ENCODE measurements at places on chromosomes 3 and 15.

DNA sequence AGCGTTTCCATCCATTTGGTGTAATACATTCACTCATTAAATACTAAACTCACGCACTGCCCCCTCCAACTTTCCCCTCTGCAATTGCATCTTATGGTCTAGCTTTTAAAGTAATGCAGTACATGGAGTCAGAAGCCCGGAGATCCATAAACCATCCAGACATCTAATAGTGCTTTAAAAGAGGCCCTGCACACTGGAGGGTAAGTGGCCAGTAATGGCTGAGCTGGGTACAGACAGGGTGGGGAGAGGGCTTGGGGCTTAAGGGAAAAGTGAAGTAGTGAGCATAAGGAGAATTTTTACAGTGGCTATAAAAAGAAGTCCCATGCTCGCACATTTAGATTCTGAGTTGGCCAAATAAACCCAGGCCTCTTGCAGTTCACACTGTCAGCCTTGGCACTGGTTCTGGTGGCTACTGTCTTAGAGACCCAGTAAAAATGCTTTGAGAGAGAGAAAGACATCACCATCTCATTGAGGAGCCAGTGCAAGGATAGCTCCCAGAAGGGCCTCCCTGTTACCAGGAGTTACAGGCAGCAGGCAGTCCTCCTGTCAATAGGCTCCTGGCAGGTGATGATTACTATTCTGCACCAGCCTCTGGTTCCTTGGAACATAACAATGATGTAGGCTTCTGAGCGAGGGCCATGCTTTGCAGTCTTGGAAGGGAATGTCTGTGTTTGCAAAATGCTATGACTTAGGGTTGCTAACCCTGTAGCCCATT lies 112.6 kb upstream of the NEO1 start:
- DNase-seq = no peak

GRCh38 chr15:68051109-68051508 lies 3.0 kb upstream of the PIAS1 start:
- DNase-seq = no peak

DNA sequence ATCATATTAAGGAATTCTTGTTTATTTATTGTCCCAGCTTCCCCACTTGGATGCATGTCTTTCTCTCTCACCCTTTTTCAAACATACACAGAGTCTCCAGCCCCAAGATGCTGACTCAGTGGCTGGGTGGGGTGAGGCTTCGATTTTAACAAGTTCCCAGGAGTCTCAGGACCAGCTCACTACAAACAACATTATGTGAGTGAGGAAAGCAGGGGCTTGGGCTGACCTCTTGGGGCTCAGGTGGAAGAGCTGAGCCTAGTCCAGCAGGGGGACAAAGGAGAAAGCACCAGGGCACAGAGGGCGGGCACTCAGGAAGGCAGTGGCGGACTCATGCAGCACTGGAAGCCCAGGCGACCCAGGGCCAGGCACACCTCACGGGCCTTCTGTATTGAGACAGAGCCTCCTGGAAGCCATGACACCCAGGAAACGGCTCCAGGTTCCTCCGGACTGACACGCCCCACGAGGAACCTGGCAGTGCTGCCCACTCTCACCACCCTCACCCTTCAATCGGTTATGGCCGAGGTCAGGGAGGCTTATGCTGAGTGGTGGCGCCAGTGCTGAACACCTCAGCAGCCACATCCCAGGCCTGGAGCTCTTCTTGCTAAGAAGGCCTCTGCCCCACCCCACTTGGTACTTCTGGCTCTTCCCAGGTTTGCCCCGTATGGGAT lies 97.4 kb downstream of the LRIG1 start:
- no peak for DNase-seq

GRCh38 chr3:156665291-156665690 lies 9.1 kb upstream of the TIPARP start:
- DNase-seq = no peak

DNA sequence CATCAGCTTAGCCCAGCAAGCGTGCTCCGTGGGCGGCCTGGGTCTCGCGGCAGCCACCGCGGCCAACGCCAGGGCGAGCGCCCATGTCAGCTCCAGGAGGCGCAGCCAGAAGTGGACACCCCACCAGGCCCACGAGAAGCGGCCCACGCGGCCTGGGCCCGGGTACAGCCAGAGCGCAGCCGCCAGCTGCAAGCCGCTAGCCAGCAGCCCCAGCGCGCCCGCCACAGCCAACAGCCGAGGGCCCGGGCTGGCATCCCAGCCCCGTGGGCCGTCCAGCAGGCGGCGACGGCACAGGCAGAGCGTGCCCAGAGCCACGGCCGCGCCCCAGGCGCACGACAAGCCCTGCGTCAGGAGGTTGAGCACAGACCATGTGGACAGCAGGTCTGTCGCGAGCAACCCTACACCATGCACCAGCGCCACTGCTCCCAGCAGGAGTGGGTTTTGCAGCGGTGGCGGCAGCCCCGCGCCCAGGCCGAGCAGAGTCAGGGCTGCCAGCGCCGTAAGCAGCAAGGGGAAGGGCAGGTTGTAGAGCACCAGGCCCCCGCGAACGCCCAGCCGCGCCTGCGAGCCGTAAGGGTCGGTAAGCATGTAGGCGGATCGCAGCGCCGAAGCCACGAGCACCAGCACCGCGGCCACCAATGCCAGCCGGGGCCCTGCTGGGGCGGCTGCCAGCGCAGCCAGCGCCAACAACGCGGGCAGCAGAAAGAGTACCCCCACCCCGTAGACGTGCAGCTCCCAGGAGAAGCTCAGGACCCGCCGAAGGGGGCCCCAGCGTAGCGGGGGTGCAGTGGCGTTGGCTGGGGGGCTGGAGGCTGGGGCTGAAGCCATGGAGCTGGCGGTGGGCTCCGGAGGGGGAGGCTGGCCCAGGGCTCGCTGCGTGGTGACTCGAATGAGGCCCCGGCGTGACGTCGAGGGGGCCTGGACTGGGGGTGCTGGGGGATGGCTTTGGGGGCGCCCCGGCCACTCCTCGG lies 4.9 kb downstream of the PRRT3 start:
- DNase-seq = peak; percentile 76

GRCh38 chr3:47890126-47890827 lies 87.3 kb downstream of the DHX30 start:
- no peak for DNase-seq

GRCh38 chr3:82462977-82463376 lies 701.5 kb upstream of the GBE1 start:
- DNase-seq = no peak

GRCh38 chr3:119437691-119438258 lies 25.6 kb downstream of the TMEM39A start:
- DNase-seq = no peak

GRCh38 chr3:30598668-30599545 lies 7.5 kb upstream of the TGFBR2 start:
- no peak for DNase-seq

DNA sequence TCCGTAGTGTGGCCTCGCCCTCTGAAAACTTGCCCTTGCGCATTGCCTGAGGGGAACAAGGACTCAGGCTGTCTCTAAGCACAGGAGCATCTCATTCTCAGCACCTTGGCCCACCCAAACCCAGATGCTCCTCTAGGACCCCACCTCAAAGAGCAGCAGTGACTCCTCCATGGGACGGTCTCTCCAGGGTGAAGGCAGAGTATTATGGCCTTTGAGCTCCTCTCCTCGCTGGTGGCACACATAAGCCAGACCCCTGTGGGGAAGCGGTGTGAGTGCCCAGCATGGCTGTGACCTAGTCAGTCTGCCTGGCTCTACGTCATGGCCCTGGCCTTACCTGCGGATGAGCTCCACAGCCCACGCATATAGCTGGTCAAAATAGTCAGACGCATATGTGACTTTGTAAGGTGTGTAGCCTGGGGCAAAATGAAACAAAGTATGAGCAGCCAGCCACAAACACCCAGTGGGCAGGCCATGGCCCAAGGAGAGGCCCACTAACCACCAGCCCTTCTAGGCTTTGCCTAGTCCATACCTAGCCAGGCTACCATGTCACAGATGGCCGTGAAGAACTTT lies 4.4 kb downstream of the QARS1 start:
- DNase-seq = no peak

- DNase-seq = no peak
Measured at GRCh38 chr3:107775974-107776373, 253.2 kb downstream of the BBX start.

DNA sequence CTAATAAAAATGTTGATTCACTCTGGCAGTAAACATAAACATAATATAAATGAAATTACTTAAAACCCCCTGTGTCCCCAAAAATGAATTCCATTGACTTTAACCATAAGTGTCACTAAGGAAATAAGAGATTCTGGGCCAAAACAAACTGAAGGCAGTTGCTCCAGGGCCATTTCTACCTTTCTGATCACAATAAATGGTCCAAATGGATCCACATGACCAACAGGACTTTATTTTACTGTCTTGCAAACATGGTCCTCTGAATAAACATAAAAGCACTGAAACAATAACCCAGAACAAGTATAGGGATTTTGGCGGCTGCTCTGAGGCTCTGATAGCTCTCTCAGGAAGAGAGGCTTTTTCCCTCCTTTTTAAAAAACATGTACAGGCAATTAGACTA lies 77.3 kb downstream of the ETFA start:
- no peak for DNase-seq

GRCh38 chr15:32682569-32682968 lies 35.2 kb upstream of the GREM1 start:
- no peak for DNase-seq

GRCh38 chr3:179733797-179734196 lies 81.0 kb downstream of the USP13 start:
- DNase-seq = no peak

- DNase-seq = no peak
Measured at GRCh38 chr3:17738219-17738618, 4.2 kb downstream of the TBC1D5 start.

DNA sequence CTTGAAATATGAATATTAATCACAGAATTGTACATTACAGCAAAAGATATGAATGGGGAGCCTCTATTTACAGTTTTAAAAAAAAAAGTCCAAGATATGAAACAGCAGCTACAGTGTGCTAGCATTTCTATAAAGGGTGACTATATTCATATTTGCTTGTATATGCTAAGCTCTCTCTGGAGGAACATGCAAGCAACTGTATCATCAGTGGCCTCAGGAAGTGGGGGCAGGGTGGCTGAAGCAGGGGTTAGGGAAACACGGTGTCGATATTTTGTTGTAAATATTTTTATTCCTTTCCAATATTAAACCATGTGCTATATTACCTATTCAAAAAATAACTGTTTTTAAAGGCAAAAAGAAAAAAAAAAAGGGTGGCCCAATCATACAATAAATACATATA lies 2.3 kb downstream of the UACA start:
- DNase-seq = no peak

DNA sequence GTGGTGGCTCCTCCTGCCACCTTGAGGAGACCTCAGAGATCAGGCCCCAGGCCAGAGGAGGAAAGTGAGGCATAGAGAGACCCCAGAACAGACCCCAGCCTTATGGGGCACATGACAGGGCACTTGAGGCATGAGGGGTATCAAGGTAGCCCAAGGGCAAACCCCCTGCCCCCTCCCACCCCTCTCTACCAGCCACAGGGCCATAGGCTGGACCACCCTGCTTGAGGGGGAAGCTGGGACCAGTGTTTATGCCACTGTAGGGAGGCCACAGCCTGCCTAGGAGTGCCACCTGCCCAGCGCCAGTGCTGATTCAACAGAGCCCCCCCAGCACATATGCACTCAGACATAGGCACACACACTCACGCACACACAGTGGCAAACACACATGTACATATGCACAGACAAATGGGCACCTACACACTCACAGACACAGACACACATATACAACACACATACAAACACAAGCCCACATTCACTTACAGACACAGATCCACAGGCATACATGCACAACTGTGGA lies 10.3 kb downstream of the MYL3 start:
- DNase-seq = no peak
